Nucleus accumbens (tissue), 56 donors: ENCODE measurements at places on chromosomes 6 and 20.

GRCh38 chr20:60761056-60761455, 491.0 kb upstream of the CDH4 start:
- DNase-seq, result no peak

- DNase-seq, result no peak
Observed at GRCh38 chr20:1155342-1155741, 29.4 kb downstream of the TMEM74B start.

- no peak for DNase-seq
Observed at GRCh38 chr6:41736800-41737555, 1.6 kb upstream of the TFEB start.

DNA sequence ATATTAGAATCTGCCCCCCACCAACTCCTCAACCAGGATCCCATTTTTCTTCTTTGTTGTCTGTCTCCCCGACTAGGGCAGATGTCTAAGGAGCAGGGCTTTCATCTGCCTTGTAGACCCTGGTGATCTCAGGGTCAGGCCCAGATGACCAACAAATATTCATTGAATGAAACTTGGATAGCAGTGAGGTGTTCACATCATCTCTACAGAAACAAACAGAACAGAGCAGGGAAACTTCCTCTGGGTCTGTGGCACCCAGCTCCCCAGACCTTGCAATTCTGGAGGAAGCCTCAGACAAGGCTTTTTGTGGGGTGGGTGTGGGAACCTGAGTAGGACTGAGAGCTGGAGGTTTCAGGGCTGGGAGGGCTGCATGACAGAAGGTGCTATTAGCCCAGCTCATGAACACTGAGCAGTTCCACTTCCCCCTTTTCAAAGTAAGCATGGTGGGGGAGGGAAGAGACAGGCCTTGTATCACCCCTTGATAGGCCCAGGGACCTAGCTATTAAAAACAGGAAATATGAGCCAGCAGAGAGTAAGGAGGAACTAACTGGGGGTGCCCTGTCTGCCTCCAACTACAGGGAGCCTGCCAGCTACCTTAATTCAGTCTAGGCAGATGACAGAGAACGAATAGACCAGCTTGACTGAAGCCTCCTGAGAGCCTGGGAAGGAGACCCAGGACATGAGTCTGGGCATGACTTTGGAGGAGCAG, 37.3 kb upstream of the TOP1 start:
- DNase-seq, result no peak

DNA sequence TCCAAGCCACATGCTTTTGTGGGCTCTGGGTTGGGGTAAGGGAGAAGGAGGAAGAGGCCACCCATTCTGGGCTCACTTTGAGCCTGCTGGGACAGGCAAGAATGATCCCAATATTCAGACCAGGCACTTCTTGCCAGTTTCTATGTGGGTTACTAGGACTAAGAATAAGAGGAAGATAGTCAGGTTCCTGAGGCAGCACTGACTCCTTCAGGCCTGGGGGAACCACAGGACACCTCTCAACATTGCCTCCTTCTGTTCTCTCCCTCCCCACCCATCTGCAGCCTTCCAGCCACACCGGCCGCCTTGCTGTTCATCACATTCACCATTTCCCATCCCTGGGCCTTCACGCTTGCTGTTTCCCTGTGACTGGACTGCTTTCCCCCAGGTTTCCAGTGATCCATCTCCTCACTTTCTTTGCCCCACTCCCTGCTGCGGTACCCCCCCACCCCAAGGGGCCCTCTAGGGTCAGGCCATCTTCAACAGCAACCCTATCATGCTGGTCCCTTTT, 69.2 kb upstream of the SIRPA start:
- no peak for DNase-seq

- no peak for DNase-seq
Observed at GRCh38 chr6:134517145-134517658, 199.3 kb upstream of the SGK1 start.

- no peak for DNase-seq
Observed at GRCh38 chr6:143215363-143215762, 154.7 kb downstream of the AIG1 start.
